ENCODE measurements at places on chromosomes 13 and 19. TPM values are rescaled to one million over a fixed set of nuclear protein-coding genes. Genes with fewer than 3 reads are reported as not detected.

DNA sequence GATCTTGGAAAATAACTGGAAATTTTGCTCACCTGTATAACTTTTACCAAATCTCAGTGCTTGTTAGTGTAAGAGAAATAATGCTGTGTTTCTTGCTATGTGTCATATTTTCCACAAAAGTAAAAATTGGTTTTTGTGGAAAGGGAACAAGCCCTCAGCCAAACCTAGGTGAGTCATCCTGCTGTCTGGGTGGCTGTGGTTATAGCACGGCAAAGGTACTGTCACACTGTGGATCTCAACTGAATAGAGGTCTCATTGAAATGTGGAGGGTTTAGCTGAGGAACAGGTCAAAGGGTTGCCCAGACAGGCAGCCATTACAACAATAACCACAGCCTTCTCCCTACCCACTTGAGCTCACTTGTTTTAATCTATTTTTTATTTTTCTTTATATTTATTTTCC, 338.8 kb upstream of the DACH1 start:
- no peaks in the 10 kb centered on the region for H3K27me3 ChIP-seq
- H3K27ac ChIP-seq, result no peak overlapping the region
- no peaks in the 10 kb centered on the region for H3K36me3 ChIP-seq
- peak; percentile 19 for DNase-seq

GRCh38 chr13:75762955-75763354, 126.8 kb downstream of the LMO7 start:
- peaks cover 37% of the 10 kb centered on the region for H3K4me1 ChIP-seq
- peak overlapping the region; percentile 80 for H3K4me3 ChIP-seq
- H3K27me3 ChIP-seq, result no peaks in the 10 kb centered on the region
- no peak for DNase-seq
- H3K27ac ChIP-seq, result peak overlapping the region; percentile 99

DNA sequence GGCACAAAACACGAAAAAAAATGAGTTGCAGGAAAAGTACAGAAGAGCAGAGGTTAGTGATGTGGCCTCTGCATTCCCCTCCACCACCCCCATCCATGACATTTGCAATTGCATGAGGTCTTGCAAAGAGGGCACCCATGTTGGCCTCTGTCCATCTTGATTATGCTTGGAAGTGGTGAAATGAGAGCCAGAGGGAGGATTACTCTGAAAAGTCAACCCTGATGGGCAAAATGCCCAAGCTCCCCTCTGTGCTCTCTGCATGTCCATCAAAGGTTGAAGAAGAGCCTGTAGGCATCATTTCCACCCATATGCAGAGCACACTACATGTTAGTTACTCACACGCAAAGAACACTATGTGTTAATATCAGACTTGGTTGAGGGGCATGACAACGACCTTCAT, 71.4 kb downstream of the SLC15A1 start:
- no peak overlapping the region for H3K27ac ChIP-seq
- peaks cover 1% of the 10 kb centered on the region for H3K27me3 ChIP-seq
- H3K36me3 ChIP-seq, result peaks cover 4% of the 10 kb centered on the region
- no peaks in the 10 kb centered on the region for H3K4me1 ChIP-seq
- DNase-seq, result no peak

- H3K4me1 ChIP-seq, result no peaks in the 10 kb centered on the region
- no peak overlapping the region for H3K4me3 ChIP-seq
These were observed 22.7 kb downstream of the HPN start for GRCh38 chr19:35063940-35064818.

GRCh38 chr19:51750400-51751094, 1.1 kb downstream of the FPR1 start:
- no peaks in the 10 kb centered on the region for H3K27me3 ChIP-seq
- H3K4me1 ChIP-seq, result peaks cover 26% of the 10 kb centered on the region
- DNase-seq, result peak; percentile 69
- peaks cover 38% of the 10 kb centered on the region for H3K36me3 ChIP-seq
- H3K27ac ChIP-seq, result peak overlapping the region; percentile 96

DNA sequence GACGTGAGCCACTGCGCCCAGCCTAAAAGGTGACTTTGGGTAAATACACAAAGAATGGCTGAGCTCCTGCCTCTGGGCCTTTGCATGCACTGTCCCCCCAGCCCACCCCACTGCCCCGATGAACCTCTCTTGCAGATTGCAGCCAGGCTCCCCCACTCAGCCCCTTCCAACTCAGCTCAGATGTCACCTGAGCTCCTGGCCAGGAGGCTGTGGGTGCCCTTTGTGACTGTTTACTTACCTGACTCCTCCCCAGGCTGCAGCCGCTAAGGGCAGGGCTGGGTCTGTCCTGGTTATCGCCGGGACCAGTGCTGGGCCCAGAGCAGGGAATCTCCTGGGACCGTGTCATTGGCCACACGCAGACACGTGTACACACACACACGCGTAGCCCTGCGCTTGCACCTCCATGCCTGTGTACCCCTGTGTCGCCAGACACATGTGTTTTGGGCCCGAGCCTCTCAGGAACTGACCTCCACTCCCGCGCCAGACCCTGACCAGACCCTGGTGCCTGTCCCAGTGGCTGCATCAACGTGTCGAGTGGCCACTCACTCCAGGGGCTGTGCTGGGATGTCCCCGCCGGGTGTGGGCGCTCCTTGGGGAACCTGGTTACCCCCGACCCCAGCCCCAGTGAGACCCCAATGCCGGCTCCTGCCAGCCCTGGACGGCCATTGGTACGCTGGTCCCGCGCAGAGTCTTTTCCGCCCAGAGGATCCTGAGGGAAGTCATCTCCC, 18.7 kb downstream of the EFNA2 start:
- no peak overlapping the region for H3K27ac ChIP-seq
- H3K36me3 ChIP-seq, result no peaks in the 10 kb centered on the region
- no peaks in the 10 kb centered on the region for H3K27me3 ChIP-seq
- H3K4me3 ChIP-seq, result no peak overlapping the region
- no peak for DNase-seq

DNA sequence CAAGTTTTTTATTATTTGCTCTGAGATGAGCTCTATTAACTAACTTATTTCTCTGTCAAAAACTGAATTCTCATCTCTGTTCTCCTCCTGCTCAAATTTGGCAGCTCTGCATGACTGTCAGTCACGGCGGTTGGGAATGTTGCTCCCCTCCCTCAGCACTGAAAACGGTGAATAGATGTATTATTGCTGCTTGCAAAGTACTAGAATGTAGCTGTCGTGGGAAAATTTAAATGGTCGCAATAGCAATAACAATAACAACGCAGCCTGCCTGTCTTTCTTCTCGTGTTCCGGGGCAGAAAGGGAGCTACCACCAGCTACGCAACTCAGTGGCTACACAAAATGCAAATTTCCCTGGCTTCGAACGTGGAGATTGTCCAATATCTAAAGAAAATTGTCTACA, 125.6 kb upstream of the FRY start:
- H3K4me3 ChIP-seq, result no peak overlapping the region
- H3K27ac ChIP-seq, result no peak overlapping the region
- peaks cover 7% of the 10 kb centered on the region for H3K4me1 ChIP-seq
- no peaks in the 10 kb centered on the region for H3K36me3 ChIP-seq

DNA sequence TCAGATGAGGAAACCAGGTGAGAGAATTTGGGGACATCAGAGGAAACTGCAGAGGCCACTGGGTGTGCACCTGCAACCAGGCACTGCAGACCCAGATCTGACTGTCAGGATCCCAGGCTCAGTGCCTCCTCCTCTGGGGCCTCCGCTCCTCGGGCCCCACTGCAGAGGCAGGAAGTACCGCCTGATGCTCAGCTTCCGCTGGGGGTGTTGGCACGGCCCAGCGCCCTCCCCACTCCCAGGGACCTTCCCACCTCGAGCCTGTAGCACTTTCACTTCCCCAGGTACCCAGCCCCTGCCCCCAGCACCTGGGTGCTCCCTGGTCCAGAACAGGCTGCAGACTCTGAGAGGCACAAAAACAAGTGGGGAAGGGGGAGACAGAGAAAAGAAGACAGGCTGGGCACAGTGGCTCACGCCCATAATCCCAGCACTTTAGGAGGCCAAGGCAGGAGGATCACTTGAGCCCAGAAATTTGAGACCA, 1.4 kb upstream of the CD37 start:
- peaks cover 4% of the 10 kb centered on the region for H3K4me1 ChIP-seq
- no peak overlapping the region for H3K27ac ChIP-seq
- H3K36me3 ChIP-seq, result no peaks in the 10 kb centered on the region
- DNase-seq, result no peak

- no peak overlapping the region for H3K4me3 ChIP-seq
- no peaks in the 10 kb centered on the region for H3K27me3 ChIP-seq
- DNase-seq, result no peak
- no peak overlapping the region for H3K27ac ChIP-seq
- peaks cover 36% of the 10 kb centered on the region for H3K4me1 ChIP-seq
These were observed 23.5 kb downstream of the URI1 start for GRCh38 chr19:29965492-29965891.

DNA sequence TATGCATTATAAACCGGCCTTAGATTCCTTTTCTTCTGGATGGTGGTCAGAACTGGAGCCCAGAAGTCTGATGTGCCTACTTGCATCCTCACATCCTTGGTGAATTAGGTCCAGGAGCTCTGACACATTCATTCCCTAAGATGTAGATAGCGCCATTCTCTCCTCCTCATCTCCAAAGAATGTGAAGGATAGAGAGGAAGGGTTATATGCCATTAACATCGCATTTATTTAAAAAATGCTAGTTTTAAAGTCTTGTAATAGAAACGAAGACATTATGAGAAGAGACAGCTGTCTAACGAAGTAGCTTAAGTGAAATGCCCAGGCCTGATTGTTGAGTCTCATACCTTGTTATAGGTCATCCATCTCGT, 9.7 kb downstream of the MBNL2 start:
- no peak overlapping the region for H3K27ac ChIP-seq
- DNase-seq, result no peak
- H3K27me3 ChIP-seq, result no peaks in the 10 kb centered on the region
- H3K4me3 ChIP-seq, result no peak overlapping the region
- H3K36me3 ChIP-seq, result peaks cover 7% of the 10 kb centered on the region

DNA sequence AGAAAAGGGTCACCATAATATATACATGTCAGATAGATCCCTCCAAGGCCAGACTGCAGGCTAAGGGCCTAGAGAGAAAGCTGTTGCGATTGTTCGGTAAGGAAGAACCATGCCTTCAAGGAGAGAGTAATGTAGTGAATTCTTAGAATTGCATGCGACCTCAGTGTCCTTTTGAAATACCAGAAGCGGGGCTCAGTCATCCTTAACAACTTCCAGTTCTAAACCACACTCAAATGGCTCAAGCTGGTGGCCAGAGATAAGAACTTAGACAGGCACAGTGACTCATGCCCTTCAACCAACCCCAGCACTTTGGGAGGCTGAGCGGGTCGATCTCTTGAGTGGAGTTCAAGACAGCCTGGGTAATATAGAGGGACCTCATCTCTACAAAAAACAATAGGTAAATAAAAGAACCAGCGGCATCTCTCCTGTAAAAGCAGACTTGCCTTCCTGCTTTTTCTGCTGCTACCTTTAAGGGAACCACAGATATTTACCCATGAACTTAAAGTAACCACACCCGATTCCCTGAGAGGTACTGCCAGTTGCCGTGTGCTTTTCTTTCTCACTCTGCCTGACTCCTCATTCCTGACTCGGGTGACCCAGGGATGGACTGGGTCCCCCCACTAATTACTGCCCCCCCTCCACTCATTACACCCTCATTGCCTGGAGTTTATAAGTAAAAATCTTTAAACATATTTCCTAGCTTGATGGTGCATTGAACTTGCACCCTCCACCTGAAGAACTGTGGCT, 15.4 kb upstream of the SIGLEC6 start:
- H3K27me3 ChIP-seq, result no peaks in the 10 kb centered on the region
- no peaks in the 10 kb centered on the region for H3K4me1 ChIP-seq
- no peak overlapping the region for H3K4me3 ChIP-seq
- no peak overlapping the region for H3K27ac ChIP-seq

- no peaks in the 10 kb centered on the region for H3K27me3 ChIP-seq
- H3K27ac ChIP-seq, result no peak overlapping the region
- no peak overlapping the region for H3K4me3 ChIP-seq
- H3K36me3 ChIP-seq, result peaks cover 4% of the 10 kb centered on the region
- no peaks in the 10 kb centered on the region for H3K4me1 ChIP-seq
These were observed 91.2 kb downstream of the GGACT start for GRCh38 chr13:100497389-100497788.

DNA sequence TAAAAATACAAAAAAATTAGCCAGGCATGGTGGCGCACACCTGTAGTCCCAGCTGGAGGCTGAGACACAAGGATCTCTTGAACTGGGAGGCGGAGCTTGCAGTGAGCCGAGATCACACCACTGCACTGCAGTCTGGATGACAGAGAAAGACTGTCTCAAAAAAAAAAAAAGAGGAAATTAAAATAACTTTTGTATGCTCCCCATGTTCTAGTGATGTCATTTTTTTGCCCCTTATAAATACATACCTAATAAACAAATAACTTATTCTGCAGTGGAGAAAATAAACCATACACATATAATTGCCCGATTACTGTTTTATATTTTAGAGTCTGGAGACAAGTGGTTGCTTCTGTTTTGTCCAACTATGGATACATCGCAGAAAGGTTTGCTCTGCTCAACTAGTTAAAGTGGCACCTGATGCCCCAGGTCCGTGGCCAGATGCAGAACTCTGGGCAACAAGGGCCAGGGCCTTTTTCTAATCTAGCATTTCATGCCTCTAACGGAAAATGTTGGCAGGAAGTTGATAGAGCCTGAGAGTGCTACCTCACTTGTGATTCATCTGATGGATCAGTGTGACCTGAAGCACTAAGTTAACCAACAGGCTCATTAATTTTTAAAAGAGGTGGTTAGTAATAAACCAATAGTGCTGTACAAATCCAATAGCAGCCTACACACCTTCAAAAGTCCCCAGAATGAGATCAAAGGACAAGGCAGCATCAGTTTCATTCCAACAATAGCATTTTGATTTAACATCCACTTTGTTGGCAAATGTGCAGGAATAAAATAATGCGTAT, 18.8 kb downstream of the UBE2L5 start:
- H3K36me3 ChIP-seq, result peaks cover 4% of the 10 kb centered on the region
- DNase-seq, result no peak
- H3K4me3 ChIP-seq, result no peak overlapping the region
- no peaks in the 10 kb centered on the region for H3K27me3 ChIP-seq

DNA sequence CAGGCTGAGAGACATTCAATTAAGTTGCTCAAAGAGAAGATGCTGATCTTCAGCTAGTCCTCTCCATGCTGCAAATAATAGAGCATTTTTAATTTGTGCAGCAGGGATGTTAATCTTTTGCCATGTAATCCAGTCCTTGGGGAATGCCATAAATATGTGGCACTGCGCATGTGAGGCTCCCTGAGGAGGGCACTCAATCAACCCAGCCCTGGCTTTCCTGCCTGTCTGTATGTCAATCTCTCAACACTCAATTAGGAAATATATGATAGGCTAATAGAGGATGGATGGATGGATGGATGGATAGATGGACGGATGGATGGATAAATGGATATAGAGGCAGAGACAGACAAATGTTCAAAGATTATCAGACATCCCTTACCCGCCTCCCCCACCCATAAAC, 31.6 kb upstream of the POP4 start:
- H3K27ac ChIP-seq, result no peak overlapping the region
- peaks cover 31% of the 10 kb centered on the region for H3K27me3 ChIP-seq
- DNase-seq, result no peak

- no peak overlapping the region for H3K27ac ChIP-seq
- no peak overlapping the region for H3K4me3 ChIP-seq
- no peaks in the 10 kb centered on the region for H3K36me3 ChIP-seq
These were observed 15.3 kb downstream of the CATSPERG start for GRCh38 chr19:38350883-38351282.

Gene RETN
- not detected for total RNA-seq

Gene OR7C1
- total RNA-seq, result not detected

Gene IRGC
- total RNA-seq, result not detected

Gene ZNF708
- total RNA-seq, result 5.3 TPM

Gene LILRB3
- total RNA-seq, result not detected

Gene C19orf38
- 0.49 TPM for total RNA-seq

Gene CEACAM16
- total RNA-seq, result not detected

Gene PSG6
- not detected for total RNA-seq

Gene ZNF793
- not detected for total RNA-seq

Measured in MCF 10A (cell line).